ENCODE measurements at places on chromosomes 11 and 22.

GRCh38 chr22:45907996-45908395 lies 69.0 kb downstream of the WNT7B start:
- H3K27me3 ChIP-seq = no peaks in the 10 kb centered on the region
- H3K4me1 ChIP-seq = peaks cover 41% of the 10 kb centered on the region
- no peak for DNase-seq
- no peak overlapping the region for H3K4me3 ChIP-seq
- no peaks in the 10 kb centered on the region for H3K36me3 ChIP-seq

GRCh38 chr11:71370895-71371673 lies 77.1 kb downstream of the DHCR7 start:
- no peak for DNase-seq
- H3K27ac ChIP-seq = no peak overlapping the region
- H3K4me1 ChIP-seq = no peaks in the 10 kb centered on the region
- no peaks in the 10 kb centered on the region for H3K36me3 ChIP-seq

- no peaks in the 10 kb centered on the region for H3K27me3 ChIP-seq
- H3K27ac ChIP-seq = no peak overlapping the region
- no peaks in the 10 kb centered on the region for H3K36me3 ChIP-seq
- no peaks in the 10 kb centered on the region for H3K4me1 ChIP-seq
- DNase-seq = no peak
Measured at GRCh38 chr11:125155767-125156166, 8.8 kb upstream of the PKNOX2 start.

- no peak for DNase-seq
- no peak overlapping the region for H3K4me3 ChIP-seq
- peak overlapping the region; percentile 58 for H3K27ac ChIP-seq
- no peaks in the 10 kb centered on the region for H3K27me3 ChIP-seq
- peaks cover 100% of the 10 kb centered on the region for H3K4me1 ChIP-seq
Measured at GRCh38 chr11:75341612-75342011, 9.8 kb downstream of the ARRB1 start.

- no peaks in the 10 kb centered on the region for H3K36me3 ChIP-seq
- no peak overlapping the region for H3K4me3 ChIP-seq
- no peaks in the 10 kb centered on the region for H3K27me3 ChIP-seq
- no peak for DNase-seq
Measured at GRCh38 chr11:107706531-107706930, 5.3 kb downstream of the SLN start.

- no peaks in the 10 kb centered on the region for H3K36me3 ChIP-seq
- no peak overlapping the region for H3K4me3 ChIP-seq
- H3K27me3 ChIP-seq = no peaks in the 10 kb centered on the region
- no peaks in the 10 kb centered on the region for H3K4me1 ChIP-seq
- DNase-seq = no peak
- no peak overlapping the region for H3K27ac ChIP-seq
Measured at GRCh38 chr11:110986016-110986415, 259.5 kb upstream of the POU2AF2 start.

GRCh38 chr11:86066657-86067008 lies 2.3 kb downstream of the PICALM start:
- H3K4me1 ChIP-seq = peaks cover 63% of the 10 kb centered on the region
- no peak for DNase-seq
- H3K27me3 ChIP-seq = no peaks in the 10 kb centered on the region
- no peaks in the 10 kb centered on the region for H3K36me3 ChIP-seq
- peak overlapping the region; percentile 96 for H3K27ac ChIP-seq

- no peak overlapping the region for H3K27ac ChIP-seq
- no peak overlapping the region for H3K4me3 ChIP-seq
- H3K36me3 ChIP-seq = no peaks in the 10 kb centered on the region
- H3K4me1 ChIP-seq = peaks cover 19% of the 10 kb centered on the region
- no peaks in the 10 kb centered on the region for H3K27me3 ChIP-seq
Measured at GRCh38 chr22:27222178-27222577, 564.8 kb downstream of the MIAT start.

GRCh38 chr11:2881981-2882375 lies 3.6 kb downstream of the CDKN1C start:
- H3K4me3 ChIP-seq = no peak overlapping the region
- peaks cover 4% of the 10 kb centered on the region for H3K36me3 ChIP-seq
- H3K27ac ChIP-seq = no peak overlapping the region
- no peak for DNase-seq
- H3K27me3 ChIP-seq = no peaks in the 10 kb centered on the region

DNA sequence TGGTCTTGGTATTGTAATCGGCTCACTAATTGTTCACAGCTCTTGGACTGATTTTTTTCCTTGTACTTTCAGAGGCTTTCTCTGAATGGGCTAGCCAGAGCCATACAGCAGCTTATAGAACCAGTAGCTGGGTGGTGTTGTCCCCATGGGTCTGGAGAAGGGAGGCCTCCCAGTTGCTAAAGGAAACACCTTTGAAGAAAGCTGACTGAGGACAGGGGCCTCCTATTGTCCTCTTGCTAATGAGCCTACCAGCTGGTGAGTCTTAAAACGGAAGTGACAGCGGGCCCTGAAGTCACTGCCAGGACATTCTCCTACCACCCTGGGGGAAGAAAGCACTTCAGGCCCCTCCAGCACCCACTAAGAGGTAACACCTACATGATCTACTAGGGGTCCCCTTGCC lies 9.9 kb downstream of the FADS3 start:
- H3K27me3 ChIP-seq = no peaks in the 10 kb centered on the region
- H3K4me3 ChIP-seq = no peak overlapping the region
- peaks cover 40% of the 10 kb centered on the region for H3K36me3 ChIP-seq
- peak overlapping the region; percentile 49 for H3K27ac ChIP-seq

DNA sequence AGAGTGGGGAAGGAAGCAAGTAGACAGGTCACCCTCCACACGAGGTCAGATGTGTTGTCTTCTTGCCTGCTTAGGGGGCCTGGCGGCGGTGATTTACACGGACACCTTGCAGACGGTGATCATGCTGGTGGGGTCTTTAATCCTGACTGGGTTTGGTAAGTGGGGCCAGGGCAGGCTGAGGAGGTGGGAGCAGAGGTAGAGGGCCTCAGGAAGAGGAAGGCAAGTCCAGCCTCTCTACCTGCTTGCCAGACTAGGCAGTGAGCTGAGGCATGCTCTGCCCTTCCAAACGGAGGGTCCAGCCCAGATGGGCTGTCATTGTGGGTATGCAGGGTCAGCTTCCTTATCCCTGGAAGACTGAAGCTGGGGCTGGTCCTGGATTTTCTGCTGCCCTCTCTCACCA lies 39.9 kb downstream of the SLC5A1 start:
- peaks cover 7% of the 10 kb centered on the region for H3K36me3 ChIP-seq
- no peaks in the 10 kb centered on the region for H3K4me1 ChIP-seq
- H3K27ac ChIP-seq = no peak overlapping the region
- H3K4me3 ChIP-seq = no peak overlapping the region
- no peaks in the 10 kb centered on the region for H3K27me3 ChIP-seq

GRCh38 chr11:96287822-96288439 lies 55.1 kb downstream of the MAML2 start:
- no peak overlapping the region for H3K27ac ChIP-seq
- H3K4me1 ChIP-seq = peaks cover 5% of the 10 kb centered on the region
- DNase-seq = no peak

DNA sequence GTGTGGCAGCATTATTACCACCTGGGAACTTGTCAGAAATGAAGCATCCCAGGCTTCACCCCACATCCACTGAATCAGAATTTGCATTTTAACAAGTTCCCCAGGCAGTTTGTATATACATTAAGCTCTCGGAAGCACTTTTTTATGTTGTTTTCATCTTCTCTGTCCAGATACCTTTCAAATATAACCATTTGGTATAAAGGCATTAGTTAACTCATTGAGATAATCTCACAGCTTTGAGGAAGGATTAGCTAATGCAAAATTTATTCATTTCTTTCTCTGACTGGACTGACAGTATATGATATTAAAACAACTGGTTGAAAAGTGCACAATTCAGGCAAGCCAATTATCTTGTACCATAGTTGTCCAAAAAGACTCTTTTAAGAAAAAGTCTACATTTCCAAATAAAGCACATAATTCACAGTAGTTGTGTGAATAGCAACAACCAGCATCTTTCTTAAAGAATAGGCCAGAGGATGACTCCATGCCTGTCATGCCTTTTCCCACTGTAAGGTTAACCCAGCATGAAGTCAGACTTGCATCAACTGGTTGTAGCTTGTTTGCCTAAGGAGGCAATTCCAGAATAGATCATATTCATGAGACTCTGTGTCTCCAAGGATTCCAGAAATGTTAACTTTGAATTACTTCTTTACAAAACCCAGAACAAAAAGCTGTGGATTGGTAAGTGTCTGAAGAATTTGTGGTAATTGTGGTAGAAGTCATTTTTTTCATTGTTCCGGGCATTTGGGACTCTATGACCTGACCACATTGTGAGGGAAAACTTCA lies 254.3 kb upstream of the SESN3 start:
- no peaks in the 10 kb centered on the region for H3K27me3 ChIP-seq
- DNase-seq = no peak
- no peak overlapping the region for H3K4me3 ChIP-seq

- H3K4me3 ChIP-seq = no peak overlapping the region
- H3K4me1 ChIP-seq = no peaks in the 10 kb centered on the region
- no peak for DNase-seq
- no peaks in the 10 kb centered on the region for H3K27me3 ChIP-seq
- H3K27ac ChIP-seq = no peak overlapping the region
Measured at GRCh38 chr11:35459489-35459888, 40.1 kb upstream of the SLC1A2 start.

DNA sequence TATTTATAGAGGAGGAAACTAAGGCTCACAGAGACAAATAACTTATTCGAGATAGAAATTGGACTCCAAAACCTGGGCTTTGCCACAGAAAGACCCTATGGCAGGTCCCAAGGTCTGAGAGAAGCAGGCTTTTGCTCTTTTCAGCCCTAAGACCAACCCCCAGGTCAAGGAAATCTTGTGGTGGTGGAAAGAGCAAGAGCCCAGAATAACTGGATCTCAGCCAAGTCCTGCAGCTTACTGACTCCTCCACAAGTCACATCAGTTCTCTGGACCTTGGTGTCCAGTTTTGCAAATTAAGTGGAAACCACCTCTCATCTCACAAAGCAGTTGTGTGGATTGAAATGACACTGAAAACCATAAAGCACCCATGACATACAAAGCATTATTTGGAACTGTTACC lies 122.2 kb downstream of the C11orf58 start:
- H3K27ac ChIP-seq = no peak overlapping the region
- DNase-seq = no peak
- H3K36me3 ChIP-seq = no peaks in the 10 kb centered on the region
- H3K27me3 ChIP-seq = no peaks in the 10 kb centered on the region

GRCh38 chr11:74135127-74135840 lies 35.5 kb downstream of the C2CD3 start:
- DNase-seq = no peak
- H3K36me3 ChIP-seq = peaks cover 3% of the 10 kb centered on the region
- peaks cover 15% of the 10 kb centered on the region for H3K4me1 ChIP-seq

DNA sequence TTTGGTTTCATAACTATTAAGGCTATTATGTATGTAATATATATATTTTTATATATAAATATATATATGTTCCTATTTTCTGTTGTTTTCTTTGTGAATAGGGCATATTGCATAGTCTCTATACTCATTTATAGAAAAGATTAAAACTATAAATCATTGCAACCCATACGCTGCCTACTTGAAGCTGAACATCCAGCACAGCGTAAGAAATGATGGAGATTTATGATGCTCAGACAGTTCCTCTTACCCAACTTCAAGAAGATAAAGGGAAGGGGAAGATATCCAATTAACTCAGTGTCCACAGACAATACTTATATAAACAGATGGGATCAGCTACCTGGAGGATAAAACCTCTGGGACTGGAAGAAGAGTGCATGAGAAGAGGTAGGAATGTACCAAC lies 791.7 kb downstream of the FAM181B start:
- no peaks in the 10 kb centered on the region for H3K4me1 ChIP-seq
- no peaks in the 10 kb centered on the region for H3K27me3 ChIP-seq
- DNase-seq = no peak
- H3K27ac ChIP-seq = no peak overlapping the region
- no peaks in the 10 kb centered on the region for H3K36me3 ChIP-seq
- H3K4me3 ChIP-seq = no peak overlapping the region

DNA sequence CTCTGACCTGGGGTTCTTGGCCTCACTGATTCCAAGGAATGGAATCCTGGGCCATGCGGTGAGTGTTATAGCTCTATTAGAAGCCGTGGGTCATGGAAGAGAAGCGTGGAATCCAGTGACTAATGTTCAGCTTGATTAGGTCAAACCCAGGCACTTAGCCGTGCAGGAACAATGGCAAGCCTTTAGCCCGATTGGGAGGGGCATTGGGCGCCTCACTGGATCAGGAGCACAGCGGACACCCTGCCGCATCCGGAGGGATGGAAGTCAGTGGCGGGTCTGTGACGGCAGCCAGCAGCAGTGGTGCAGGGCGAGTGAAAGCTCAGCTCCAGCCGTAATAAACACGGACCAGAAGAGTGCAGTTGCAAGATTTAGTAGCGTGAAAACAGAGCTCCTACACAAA lies 20.5 kb upstream of the SLC17A6 start:
- DNase-seq = no peak
- H3K4me3 ChIP-seq = no peak overlapping the region
- H3K27ac ChIP-seq = no peak overlapping the region
- no peaks in the 10 kb centered on the region for H3K4me1 ChIP-seq
- H3K27me3 ChIP-seq = no peaks in the 10 kb centered on the region

DNA sequence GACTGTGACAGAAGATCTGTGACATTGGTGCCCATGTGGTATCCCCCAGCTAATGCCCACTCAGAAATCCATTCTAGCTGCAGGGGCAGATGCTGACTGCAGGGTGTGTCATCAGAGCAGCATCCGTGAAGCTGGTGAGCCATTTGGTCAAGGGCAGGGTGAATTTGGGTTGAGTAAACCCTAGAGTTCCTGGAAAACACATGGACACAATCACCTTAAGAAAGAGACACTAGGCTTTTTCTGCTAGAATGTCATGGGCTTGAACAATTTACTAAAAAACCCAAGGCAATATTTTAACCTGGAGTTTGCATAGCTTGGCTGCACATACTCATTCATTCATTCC lies 100.0 kb downstream of the ADAMTS15 start:
- H3K36me3 ChIP-seq = no peaks in the 10 kb centered on the region
- no peak overlapping the region for H3K4me3 ChIP-seq

GRCh38 chr22:42184852-42185251 lies 54.2 kb upstream of the CYP2D6 start:
- H3K4me1 ChIP-seq = no peaks in the 10 kb centered on the region
- H3K36me3 ChIP-seq = no peaks in the 10 kb centered on the region
- H3K27ac ChIP-seq = no peak overlapping the region
- no peak for DNase-seq
- no peaks in the 10 kb centered on the region for H3K27me3 ChIP-seq

DNA sequence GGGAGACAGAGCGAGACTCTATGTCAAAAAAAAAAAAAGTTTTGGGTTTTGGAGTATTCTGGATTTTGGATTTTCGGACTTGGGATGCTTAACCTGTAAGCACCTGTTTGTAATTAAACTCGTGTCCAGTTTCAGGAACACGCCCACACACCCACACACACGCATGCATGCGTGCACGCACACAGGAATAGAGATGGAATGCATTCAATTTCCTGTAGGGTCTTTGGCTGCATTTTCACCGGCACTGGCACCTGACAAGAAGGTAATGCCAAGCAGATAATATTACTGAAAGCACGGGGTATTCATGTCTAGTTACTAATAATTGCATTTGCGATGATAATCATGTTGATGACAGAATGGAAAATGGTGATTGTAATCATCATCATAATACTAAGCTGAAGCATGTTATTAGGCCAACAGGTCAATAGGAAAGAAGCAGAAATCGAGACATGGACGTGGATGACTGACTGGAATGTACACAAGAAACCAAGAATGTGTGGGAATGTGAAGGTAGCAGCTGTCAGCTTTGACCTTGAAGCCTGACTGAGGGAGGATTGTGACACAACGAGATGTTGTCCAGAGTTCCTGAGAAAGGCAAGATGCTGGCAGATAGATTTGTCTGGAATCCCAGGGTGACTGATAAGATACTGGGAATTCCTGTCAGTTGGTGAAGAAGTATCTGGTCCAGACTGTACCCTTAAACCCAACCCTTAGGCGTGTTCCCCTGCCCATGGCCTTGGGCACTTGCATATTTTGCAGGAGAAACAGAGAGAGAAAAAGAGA lies 108.6 kb downstream of the SYN3 start:
- H3K36me3 ChIP-seq = no peaks in the 10 kb centered on the region
- H3K27me3 ChIP-seq = no peaks in the 10 kb centered on the region
- peaks cover 37% of the 10 kb centered on the region for H3K4me1 ChIP-seq

Data from right atrium auricular region (tissue), 2 donors.